Stimulated activated CD8-positive, alpha-beta memory T cell treated with anti-CD3 and anti-CD28 coated beads, Interleukin-4, amount 100 ng/mL, for 1 hour (primary cell): ENCODE measurements at places on chromosomes 7 and 10.

DNA sequence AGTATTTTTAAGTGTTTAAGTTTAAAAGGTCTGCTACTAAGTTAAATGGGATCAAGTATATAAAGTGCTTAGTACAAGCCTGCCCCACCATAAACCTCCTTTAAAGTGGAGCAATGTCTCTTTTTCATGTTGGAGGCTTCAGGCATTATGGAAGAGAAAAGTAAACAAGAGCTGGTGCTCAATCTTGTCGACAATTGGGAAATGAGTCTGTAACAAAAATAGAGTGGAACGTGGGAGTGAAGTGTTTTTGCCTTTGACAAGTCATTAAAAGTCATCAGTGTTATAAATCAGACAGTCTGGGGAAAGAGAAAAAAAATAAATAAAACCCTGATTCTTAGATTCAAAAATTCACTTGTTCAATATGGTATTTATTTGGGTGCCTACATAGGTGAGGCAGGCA lies 44.7 kb downstream of the DNAJC12 start:
- no peak for DNase-seq

DNA sequence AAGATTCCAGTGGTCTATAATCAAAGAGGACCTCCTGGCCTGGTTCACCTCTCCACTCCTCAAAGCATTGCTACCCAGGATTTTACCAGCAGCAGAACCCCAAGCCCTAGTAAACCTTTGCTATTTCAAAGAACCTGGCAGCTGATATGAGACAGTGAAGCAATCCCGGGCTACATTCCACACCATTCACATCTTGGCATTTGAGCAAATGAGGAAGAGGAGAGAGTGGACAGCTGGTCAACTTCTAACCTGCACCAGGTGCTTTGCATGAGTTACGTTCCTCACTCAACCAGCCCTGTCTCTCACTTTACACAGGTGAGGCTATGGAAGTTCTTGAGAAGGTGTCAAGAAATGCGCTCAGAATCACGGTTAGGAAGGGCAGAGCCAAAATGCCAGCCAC lies 1.1 kb downstream of the CCDC3 start:
- DNase-seq = no peak

DNA sequence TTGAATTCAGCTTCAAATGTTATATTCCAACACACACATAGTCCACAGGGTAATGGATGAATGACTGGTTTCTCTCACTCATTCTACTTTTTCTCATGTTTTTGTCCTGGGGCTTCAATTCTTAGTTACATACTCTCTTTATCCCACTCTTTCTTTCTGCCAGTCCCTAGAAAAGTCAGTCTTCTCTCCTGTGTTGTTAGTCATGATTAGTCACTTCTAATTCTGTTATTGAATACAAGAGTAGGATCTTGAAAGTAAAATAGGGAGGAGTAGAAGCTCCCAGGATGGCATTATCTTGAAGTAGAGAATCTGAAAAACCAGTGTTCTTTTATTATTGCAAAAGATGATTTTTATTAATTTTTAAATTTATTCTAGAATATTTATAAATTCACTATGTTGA lies 45.5 kb upstream of the CALCR start:
- DNase-seq = no peak

DNA sequence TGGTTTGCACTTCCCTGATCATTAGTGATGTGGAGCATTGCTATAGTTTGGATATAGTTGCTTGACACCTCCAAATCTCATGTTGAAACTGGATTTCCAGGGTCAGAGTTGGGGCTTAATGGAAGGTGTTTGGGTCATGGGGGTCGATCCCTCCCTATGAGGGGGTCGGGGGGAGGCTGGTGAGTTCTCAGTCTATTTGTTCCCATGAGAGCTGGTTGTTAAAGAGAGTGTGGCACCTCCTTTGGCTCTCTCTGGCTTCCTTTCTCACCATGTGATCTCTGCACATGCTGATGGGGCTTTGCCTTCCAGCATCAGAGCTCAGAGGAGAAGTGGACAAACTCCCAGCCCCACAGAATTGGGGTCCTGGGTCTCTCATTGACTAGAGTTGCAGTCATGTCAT lies 36.8 kb upstream of the BAMBI start:
- DNase-seq = no peak

DNA sequence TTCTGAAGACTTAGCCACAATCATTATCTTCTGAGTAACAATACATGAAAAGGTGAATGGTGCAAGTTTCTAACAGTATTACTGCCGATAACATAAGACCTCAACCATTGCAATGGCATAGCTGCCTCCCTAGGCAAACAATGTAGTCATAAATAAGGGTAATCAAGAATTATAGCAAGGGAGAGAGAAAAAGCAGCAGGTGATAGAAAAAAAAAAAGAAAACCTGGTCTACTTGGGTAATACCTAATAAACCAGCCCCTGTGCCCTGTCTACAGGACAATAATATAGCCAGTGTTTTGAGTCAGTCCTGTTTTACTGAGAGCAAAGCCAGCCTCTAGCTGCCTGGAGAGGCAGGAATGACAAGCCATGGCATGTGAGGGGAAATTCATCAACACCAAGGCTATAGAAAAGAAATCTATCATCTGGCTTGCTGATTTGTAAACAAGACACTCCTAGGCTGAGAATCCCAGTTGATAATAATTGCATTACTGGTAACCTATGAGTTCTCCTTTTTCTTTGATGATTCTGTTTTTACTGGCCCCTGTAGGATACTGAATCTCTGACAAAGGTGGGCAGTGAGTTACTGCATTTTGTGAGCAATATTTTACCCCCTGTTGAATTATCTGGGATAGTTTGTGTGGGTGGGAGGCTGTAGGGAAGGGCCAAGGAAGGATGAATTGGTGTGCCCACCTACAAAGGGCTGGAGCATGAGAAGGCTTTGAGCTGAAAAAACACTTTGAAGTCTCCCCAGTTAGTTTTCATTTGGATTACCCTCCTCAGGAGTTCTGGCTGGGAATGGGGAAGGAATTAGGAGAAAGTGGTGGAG lies 1.7 kb upstream of the WEE2 start:
- DNase-seq = no peak

GRCh38 chr7:27955596-27955995 lies 215.6 kb downstream of the TAX1BP1 start:
- DNase-seq = no peak
